Central memory CD4-positive, alpha-beta T cell (primary cell): ENCODE measurements at places on chromosomes 16 and 17.

DNA sequence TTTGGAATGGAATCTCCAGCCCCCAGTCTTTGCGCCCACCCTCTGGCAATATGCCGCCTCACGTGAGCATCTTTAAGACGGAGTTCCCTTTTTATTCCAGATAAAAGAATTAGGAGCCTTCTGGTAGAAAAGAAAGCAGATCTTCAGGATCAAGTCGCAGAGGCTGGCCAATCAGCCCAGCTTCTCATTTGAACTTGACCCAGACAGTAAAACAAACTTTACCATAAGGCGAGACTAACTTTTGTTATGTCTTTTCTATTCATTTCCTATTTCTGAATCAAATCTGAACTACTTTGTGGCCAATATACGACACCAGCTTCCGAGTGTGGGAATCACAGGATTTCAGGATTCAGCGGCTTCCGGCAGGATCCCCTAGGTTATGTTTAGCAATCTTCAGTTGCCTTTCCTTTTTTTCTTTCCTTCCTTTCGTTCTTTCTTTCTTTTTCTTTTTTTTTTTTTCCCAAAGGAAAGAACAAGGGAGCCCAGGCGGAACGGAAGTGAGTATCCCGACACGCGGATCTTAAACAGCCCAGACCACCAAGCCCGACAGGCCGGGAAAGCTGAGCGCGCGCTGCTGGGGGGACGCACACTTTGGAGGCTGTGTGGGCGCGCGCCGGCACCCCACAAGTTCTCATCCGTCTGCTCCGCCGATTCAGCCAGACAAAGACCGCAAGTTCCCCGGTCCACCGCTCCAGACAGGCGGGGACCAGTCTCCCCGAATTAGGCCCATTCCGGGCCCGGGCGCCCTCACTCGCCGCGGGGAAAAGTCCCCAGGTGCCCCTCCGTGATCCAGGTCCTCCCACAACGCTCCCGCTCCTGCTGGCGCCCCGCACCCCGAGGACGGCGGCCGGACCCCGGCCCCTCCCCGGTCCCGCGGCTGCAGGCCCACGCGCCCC is 633 bp downstream of the TBC1D16 start:
- DNase-seq = peak; percentile 51

DNA sequence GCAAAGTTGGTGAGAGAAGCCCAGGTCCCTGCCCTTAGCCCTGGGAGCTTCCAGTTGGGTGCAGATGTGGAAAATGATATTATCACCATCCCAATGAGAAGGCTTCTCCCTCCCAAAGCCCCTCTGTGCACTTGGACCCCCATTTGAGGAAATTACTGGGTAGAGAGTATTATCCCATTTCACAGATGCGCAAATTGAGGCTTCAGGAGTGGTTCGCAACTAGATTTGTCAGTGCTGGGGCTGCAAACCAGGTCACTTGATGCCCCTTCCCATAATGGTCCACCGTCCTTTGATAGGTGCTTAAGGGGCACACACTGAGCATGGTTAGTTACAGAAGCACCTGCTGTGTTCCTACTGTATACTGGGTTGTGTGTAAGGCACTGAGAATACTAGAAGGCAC is 14.3 kb upstream of the FOXN1 start:
- no peak for DNase-seq

- DNase-seq = no peak
These were observed 24.1 kb downstream of the TMEM204 start for GRCh38 chr16:1557576-1557975.

DNA sequence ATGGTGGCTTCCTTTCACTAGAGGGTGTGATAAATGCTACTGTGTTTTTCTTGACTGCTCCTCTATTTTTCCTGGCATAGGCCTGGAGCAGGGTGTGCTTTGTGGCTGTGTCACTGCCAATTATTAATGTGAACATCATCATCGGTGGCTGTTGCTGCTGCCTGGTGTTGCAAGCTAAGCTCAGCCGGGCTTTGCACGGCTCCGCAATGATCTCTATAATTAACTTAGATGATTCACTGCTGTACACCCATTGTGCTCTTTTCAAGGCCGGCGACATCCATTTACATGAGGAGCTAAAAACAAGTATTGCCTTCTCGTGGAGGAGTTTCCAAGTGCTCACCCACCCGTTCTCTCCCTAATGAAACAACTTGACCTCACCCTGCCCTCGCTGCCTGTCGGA is 160.1 kb upstream of the IRX3 start:
- no peak for DNase-seq

- DNase-seq = no peak
These were observed 83.4 kb downstream of the HELZ start for GRCh38 chr17:67161573-67161972.

DNA sequence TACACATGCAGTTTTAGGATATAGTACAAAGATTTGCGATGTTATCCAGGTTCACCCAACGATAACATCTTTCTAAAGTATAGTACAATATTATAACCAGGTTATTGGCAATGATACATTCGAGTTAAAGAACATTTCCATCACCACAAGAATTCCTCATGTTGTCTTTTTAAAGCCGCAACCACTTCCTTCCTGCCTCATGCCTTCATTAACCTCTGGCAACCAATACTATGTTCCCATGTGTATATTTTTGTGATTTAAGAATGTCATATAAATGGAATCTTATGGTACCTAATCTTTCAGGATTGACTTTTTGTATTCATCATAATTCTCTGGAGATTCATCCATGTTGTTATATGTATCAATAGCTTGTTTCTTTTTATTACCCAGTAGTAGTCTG is 1183.2 kb downstream of the CDH11 start:
- no peak for DNase-seq

GRCh38 chr16:69131839-69132423 is 457 bp downstream of the CHTF8 start:
- DNase-seq = no peak

DNA sequence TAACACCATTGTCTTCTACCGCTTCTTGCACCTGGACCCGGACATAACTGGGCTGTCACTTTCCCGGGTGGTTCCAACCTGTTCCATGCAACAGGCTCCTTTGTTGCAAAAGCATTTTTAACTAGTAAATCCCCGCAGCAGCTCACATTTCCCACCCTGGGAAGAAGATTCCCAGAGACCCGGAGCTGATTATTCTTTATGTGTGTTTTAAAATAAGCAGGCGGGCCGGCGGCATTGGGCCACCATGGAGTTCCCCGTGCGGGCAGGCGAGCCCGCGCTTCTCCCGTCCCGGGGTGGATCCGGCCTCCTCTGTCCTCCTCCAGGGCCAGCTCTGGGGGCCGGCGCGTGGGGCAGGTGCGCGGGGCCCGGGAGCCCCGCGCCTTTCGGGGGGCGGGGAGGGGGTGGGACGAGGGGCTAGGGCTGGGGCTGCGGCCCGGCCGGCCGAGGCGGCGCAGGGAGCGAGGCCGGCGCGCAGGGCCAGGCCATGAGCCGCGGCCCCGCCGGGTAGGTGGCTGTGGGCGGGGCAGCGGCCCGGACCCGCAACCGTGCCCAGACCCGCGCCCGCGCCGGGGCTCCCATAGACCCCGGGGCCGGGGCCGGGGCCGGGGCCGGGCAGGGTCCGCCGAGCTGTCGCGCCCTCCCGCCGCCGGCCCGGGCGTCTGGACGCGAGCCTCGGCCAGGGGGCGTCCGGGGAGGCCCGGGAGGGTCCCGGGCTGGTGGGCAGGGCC is 1.7 kb downstream of the CRAMP1 start:
- DNase-seq = no peak

DNA sequence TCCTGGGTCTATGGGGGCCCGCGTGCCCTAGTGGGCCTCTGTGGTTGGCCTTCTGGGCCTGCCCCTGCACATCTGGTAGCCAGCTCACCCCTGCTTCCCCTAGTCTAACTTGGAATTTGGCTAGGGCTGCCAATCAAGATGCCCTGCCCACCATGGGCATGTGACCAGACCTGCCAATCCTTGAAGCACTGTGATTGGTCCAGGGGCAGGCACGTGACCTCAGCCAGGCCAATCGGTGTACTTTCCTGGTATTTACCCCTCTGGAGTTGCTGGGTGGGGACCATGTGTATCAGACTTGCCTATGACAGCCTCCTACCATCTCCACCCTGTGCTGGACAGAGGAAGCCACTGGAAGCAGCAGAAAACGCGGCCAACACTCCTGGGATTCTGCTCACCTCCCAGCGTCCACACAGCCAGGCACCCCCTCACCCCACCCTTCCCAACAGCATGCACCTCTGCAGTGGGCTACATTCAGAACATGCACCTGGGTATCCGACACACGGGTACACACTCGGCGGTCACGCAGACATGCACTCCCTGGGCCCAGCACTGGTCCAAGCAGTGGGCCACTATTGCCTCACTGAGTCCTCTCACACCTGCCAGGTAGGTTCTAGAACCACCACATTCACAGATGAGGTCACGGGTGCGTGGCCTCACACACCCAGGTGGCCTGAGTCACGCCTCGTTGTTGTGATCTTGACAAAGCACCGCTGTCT is 96.9 kb downstream of the RBFOX3 start:
- no peak for DNase-seq

DNA sequence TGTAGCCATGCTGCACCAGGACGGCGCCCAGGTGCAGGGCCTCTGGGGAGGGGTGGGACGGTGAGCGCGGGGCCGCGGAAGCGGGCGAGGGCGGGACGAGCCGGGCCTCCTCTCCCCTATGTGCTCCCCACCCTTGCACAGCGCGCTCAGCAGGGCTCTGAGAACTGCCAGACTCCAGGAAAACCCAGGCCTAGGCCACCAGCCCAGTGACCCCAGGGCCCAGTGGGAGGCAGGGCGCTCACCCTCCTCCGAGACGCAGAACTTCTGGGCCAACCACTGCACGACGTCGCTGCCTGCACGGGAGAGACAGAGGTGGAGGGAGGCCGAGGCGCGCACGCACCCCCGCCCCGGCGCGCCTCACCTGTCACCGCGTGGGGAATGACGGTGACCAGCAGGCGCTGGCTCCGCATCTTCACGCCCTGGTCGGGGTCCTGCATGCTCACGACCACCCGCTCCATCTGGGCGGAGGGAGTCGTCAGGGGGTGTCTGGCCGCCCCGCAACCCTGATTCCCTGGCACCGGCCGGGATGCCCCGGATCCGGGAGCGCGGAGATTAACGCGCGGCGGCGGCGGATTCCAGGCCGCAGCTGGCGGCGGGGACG is 603 bp downstream of the RGS11 start:
- DNase-seq = no peak

- no peak for DNase-seq
These were observed 19.3 kb downstream of the CDH1 start for GRCh38 chr16:68756239-68756915.
